ENCODE measurements at places on chromosomes 12 and 14.

DNA sequence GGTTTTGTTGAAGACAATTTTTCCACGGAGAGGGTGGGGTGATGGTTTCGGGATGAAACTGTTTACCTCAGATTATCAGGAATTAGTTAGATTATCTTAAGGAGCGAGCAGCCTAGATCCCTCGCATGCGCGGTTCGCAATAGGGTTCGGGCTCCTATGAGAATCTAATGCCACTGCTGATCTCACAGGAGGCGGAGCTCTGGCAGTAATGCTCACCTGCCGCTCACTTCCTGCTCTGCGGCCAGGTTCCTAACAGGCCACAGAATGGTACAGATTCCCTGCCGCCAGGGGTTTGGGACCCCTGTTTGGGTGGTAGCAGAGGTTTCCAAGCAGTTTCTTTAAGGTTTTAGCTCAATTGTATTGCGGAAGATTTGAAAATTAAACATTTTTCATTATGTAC lies 439.8 kb upstream of the OR4E1 start:
- DNase-seq, result no peak

- no peak for DNase-seq
Measured at GRCh38 chr12:93199831-93200236, 177.9 kb upstream of the NUDT4 start.

DNA sequence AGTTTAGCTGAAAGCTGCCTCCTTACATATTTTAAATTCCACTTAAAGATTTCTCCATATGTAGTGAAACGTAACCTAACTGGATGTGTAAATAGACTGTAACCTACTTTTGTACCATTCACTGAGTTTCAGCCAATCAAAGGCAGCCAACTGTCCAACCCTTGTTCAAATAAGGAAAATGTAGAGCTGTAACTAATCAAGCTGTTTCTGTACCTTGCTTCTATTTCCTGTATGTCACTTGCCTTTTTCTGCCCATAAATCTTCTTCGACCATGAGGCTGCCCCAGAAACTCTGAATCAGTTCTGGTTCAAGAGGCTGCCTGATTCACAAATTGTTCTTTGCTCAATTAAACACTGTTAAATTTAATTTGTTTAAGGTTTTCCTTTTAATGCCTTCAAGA lies 6.3 kb downstream of the SLC7A8 start:
- no peak for DNase-seq

DNA sequence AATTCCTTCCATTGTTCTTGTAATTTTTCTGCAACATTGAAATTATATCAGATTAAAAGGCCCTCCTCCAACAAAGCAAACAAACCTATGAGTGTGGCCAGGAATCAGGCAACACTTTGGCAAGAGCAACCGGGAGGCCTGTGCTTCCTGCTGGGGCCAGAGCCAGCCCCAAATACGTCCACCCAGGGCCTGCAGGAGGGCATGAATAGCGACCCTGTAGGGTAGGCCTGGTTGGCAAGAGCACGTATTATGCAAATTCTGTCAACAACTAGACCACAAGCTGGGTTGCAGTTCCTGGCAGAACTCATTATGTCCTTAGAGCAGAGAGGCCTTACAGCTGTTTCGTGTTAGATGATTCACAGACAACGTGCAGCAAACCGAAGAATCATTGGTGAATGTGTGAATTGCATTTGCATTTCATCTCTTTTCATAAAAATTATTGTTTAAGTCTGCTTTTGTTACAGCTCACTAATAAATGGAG lies 26.9 kb upstream of the LGALS3 start:
- peak; percentile 87 for DNase-seq

GRCh38 chr12:51540996-51541395 lies 50.0 kb upstream of the SCN8A start:
- no peak for DNase-seq

Measured in Right ventricle myocardium superior (tissue), 1 donor.